ENCODE measurements at places on chromosomes 4 and X.

DNA sequence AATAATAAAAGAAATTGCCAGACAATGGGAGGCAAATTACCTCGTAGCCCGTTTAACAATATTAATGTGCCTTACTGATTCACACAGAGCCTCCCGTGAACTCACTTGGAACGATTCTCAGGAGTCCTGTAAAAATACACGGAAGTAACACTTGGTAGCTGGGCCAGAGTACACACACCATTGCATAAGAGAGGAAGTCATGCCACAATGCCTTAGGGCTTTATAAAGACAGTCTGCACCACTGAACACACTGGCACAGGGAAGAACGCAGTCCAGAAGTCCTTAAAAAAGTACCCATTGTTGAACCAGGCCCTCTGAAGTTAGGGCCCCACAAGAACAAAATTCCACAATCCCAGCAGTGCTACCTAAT is 15.1 kb downstream of the SLC2A9 start:
- DNase-seq = peak; percentile 28

GRCh38 chr4:16858275-16858752 is 40.1 kb downstream of the LDB2 start:
- DNase-seq = no peak

- no peak for DNase-seq
These were observed 26.1 kb downstream of the GK start for GRCh38 chrX:30679369-30679768.

DNA sequence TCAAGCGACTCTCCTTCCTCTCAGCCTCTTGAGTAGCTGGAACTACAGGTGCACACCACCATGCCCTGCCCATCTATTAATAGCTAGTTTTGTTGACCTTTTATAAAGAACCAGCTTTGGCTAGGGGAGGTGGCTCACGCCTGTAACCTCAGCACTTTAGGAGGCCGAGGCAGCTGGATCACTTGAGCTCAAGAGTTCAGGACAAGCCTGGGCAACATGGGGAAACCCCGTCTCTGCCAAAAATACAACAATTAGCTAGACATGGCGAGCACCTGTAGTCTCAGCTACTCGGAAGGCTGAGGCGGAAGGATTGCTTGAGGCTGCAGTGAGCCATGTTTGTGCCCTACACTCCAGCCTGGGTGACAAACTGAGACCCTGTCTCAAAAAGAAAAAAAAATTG is 2.7 kb downstream of the TKTL1 start:
- DNase-seq = no peak

DNA sequence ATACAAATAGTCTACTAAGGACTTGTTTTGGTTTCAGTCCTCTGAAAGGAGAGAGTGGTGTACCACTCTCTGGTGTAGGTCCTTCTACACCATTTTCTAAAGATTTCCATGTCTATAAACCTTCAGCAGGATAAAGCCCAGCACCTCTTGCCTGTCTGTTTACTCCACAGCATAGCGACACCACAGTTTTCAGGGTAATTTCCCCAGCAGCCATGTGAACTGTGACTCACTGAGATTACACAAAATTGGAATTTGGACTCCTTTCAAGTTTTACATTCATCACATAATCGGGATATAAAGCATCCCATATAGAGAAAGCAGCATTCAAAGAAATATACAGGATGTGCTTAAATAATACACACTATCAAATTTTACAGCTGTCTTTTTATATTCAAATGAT is 229.6 kb downstream of the PRDM5 start:
- DNase-seq = no peak

DNA sequence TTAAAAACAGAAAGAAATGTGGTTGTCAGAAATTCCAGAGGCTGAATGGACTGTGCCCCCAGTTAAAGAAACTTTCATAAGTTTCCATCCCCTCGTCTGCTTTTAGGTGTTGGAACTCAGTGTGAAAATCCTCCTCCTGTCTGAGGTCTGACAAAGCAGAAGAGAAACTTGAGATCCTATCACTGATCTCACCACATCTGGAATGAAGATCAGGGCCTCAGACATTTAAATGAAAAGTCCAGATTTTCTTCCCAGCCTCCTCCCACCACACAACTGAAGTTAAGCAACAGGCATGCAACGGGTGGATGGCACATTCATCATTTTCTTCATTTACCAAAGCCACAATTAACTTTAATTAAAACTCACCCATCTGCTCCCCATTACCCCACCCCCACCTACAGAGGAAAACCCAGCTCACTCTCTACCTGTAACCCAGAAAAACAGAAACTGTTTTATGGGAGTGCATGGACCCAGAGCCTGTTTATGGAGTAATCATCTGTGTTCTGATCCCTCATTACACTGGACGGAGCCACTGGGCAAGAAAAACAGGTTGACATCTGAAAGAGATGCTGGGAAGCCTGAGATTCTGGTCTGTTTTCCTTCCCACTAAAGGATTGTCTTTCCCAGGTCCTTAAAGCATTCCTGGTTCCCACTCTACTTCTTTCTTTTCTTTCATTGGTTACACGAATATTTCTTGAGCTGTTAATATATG is 58.1 kb upstream of the HOPX start:
- no peak for DNase-seq

DNA sequence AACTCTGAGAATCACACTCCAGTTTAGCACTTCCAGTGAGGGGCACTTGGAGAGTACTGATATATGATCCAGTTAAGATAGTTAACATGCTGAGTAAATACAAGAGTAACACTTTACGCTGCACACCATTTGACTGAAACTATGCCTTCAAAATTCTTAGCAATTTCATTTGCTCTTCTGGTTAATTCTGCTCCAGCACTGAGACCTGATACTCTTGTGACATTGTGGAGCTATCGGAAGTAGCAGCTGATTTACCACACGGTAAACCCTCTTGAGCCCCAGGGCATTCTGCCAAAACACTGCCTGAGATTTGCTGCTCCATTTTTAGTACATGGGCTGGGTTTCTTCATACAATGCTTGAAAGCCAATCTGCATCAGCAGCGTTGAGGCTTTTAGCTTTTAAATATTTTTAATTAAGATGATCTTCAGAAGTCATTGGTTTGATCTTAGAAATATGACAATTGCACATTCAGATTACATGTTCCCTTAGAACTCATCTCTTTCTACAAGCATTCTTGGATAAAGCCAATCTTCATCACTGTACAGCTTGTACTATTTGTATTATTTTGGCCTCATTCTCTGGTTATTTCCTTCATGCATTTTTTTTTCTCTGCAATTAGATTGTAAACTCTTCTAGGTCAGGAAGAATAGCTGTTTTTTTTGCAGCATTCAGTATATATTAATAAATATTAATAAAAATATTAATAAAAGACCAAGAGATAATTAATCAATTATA is 67.8 kb upstream of the ETNPPL start:
- peak; percentile 60 for DNase-seq

DNA sequence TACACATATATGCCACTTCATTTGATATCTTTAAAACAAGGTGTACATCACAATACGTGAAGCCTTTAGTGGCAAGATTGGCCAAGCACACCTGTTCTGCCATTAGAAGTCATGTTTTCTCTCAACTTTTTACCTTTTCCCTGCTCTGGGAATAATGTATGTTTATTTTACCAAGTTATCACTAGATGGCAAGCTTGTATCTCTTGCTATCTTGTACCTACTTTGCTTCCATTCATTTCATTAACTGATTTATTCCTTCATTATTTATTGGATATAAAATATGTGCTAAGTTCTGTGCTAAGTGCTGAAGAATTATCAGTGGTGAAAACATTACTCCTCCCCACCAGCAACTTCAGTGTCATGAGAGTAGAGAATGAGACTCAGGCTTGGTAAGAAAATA is 245.5 kb downstream of the ANK2 start:
- no peak for DNase-seq

DNA sequence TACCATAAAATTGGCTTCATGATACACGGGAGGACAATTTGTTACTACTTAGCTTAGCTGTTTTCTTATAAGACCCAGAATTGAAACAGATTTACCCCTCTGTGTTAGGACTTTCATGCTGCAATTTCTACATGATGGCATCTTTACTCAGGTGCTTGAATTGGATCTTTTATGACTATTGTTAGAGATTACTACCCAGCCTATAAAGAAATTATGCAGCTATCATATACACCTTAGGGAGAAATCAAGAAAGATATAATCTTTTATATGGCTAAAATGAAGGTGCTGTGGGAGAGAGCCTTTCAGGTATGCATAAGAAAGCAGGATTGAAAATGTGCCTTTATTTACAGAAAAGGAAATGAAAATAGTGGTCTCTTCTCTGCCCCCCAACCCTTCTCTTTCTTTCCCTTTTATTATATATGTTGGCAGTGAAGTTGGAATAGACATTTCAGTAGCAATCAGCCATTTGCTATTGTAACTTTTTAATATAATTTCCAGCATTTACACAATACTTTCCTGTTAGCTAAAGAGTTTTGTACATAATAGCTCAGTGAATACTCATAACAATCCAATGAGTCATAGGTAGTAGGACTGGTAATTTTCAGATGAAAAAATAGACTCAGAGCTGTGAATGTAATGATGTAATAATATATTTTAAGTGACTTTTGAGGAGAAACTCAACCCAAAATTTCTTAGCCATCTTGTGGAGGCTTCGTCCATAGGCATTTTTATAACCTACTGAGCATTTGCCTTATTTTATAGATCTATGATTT is 311.8 kb downstream of the ADGRL3 start:
- no peak for DNase-seq

DNA sequence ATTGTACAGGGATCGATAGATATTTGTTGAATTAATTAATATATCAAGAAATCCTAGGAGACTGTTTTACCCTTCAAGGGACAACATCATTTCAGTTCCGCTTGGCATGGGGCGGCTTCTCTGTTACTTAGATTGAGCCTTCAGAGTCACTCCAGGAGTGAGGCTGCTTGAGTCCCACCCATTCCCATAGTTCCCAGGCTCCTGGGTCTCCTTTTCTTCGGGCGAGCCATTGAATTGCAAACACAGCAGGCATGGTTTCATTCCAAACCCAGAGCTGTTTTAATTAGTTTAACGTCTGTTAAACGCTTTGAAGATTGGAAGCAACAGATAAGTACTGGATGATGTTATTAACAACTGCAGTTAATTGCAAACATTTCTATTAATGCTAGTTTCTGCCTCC is 571 bp upstream of the EDA start:
- no peak for DNase-seq

- DNase-seq = no peak
These were observed 53.5 kb upstream of the FGF13 start for GRCh38 chrX:138765051-138765450.

DNA sequence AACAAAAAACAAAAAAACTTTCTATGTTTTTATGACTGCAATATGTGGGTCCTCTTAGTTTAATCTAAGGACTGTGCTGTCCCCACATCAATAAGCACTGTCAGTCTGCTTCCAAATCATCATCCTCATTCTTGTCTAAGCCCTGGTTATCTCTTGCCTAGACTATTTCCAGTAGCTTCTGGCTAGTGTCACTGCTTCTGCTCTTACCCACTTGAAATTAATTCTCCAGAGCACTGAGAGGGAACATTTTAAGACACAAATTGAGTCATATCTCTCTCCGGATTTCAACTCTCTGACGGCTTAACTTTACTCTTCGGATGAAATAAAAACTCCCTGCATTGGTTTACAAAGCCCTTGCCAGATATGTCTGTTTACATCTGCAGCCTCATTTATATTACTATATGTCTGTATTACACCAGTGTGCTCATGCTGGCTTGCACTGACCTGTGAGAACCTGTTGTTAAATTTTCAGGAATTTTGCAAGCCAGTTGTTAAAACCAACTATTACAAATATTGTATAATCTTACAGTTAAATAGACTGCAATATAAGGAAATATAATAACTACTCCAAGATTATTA is 345.9 kb downstream of the ADGRL3 start:
- no peak for DNase-seq

DNA sequence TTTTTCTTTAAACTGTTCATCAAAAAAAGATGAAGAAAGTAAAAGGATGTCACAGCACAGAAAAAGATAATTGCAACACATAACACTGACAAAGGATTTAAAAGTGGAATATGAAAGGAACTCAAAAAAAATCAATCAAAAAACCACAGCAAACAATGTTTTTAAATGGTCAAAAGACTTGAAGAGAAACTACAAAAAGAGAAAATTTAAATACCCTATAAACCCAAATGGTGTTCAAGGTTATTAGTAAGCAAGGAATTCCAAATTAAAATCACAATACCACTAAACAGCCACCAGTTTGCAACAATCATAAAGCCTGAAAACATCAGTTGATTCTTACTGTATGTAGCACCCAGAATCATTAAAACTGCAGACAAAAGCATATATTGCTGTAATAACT is 36.5 kb upstream of the PCDH10 start:
- DNase-seq = no peak

- no peak for DNase-seq
These were observed 1.7 kb downstream of the SPRY1 start for GRCh38 chr4:123398066-123398852.

DNA sequence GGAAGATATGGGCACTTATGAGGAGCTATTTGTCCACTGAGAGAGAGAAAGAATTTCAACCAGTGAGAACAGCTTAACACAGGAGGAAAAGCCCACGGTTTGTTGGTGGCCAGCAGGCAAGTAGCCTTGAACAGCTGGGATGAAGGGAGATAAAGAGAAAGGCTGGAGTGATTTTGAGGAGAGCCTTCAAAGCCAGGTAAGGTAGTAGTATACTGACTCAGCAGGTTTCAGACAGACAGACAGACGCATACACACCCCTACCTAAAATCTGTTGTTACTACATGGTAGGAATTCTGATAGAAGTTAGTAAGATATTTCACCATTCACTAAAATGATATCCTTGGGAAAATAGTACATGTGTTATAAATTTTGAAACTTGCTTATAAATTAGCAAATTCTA is 60.5 kb downstream of the SEC24D start:
- DNase-seq = no peak

DNA sequence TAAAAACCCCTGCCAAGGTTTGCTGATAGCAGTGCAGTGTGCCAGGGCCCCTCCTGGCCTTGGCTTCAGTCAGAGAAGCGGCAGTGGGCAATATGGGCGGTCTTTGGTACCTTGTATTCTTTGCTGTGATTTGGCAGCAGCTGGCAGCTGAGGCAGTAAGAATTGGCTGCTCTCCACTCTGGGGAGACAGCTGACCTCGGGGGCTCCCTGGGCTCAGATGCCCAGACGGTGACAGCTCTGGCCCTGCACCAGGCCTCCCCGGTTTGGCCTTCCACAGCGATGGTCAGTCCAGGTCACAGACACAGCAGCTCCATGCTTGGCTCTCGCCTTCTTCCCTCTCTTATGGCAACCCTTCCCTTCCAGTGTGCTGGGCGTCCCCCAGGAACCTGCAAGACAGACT is 330.9 kb downstream of the BCOR start:
- DNase-seq = no peak

DNA sequence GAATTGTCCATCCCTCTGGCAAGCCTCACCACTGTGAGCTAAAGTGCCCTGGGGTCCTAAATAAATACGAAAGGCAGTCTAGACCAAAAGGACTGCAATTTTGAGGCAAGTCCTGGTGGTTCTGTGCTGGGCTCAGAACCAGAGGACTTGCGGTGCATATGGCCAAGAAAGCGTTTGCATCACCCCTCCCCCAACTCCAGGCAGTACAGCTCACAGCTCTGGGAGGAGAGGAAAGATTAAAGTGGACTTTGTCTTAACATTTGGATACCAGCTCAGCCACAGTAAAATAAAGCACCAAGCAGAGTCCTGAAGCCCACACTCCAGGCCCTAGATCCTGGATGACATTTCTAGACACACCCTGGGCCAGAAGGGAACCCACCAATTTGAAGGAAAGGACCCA is 24.9 kb downstream of the RNF128 start:
- DNase-seq = no peak

All from left kidney (tissue), 8 donors.